Iris pigment epithelial cell (primary cell): ENCODE measurements at places on chromosomes 1 and 21.

DNA sequence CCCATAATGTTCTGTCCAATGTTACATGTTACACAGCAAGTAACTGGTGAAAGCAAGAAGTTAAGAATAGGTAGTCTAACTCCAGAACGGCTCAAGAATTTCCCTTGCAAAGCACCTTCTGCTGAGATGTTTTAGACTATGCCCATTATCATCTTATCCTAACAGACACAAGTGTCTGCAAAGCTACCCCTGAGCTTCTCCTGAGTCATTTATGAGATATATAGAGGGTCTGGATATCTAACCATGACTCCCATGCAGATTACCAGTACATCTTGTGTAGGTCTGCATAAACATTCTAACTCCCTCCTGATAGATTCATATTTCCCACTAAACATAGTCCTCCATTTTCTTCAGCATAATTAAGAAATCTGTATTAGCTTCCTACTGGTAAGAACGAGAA lies 171.7 kb downstream of the COQ8A start:
- no peak for DNase-seq

DNA sequence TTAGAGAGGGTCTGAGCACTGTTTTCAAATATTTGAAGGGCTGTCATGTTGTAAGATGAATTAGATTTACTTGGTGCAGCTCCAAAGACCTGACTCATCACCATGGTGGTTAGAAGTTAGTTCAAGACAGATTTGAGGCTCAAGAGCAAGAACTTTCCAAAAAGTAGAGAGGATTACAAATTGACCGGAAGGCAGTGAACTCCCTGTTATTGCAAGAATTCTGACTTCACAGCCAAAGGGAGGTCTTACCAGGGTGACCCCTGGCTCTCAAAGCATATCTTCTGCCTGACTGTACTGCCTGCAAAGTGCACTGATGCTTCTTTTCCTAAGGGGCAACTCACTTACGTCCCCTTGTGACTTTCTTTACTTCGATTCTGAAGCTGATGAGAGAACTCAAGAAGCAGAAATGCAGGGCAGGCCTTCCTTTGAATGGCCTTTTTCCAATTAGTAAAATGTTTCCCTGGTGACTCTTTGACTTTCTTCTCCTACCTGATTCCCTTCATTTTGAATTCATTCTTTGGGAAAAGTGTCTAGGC lies 86.4 kb downstream of the NAV1 start:
- peak; percentile 99 for DNase-seq

DNA sequence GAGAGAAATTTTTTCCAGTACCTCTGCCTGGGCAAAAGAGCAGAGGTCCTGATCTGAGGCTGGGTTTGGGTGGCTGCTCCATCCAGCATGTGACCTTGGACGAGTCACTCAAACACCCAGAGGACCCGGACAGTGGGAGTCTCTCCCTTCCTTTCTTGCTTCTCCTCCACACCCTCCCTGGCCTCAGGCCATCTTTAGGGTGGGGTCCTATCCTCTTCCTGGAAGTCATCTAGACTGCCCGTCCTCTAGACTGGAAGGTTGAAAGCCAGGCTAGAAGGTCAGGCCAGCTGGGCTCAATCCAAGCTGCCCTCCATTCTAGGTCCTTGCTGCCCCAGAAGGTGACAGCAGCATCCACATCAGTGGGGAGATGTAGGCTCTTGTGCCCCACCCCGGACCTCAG lies 599.5 kb downstream of the MATN1 start:
- no peak for DNase-seq

- peak; percentile 28 for DNase-seq
Observed at GRCh38 chr21:23951251-23951650, 1656.0 kb downstream of the MRPL39 start.

DNA sequence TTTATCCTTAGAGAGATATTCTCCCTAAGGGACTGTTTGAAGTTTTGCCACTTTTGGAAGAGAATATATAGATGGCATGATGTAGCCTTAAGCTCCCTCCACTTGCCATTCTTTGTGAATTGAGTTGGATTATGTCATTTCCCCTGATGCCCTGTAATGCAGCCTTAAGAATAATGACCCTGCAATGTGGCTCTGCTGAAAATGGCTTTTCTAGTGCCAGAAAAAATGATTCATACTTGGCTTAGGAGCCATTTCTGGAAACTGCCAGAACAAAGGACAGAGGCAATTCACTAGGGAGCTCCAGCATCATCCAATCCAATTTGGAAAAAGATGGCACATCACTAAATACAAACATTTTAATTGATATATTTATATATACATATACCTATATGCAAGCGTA lies 265.3 kb downstream of the SPATA17 start:
- DNase-seq = no peak

DNA sequence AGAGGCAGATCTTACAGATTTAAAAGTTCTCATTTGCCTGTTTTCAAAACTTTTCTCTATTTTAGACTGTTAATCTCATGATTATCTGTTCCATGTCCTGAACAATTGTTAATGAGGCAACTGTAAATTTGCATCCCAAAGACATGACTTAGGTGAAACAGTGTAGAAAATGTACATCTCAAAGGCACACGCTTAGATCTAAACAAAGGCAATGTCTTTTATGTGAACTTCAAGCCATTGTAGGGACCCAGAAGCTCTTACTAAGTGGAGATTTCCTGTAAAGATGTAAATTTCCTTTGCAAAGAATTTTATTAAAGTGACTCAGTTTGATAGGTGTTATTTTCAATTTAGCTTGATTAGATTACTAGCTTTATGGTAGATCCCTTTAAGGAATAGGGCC lies 125.2 kb upstream of the F3 start:
- DNase-seq = no peak
